ENCODE measurements at places on chromosomes 5 and 9.

- DNase-seq: no peak
These were observed 268.2 kb downstream of the HSPA4 start for GRCh38 chr5:133319905-133320520.

DNA sequence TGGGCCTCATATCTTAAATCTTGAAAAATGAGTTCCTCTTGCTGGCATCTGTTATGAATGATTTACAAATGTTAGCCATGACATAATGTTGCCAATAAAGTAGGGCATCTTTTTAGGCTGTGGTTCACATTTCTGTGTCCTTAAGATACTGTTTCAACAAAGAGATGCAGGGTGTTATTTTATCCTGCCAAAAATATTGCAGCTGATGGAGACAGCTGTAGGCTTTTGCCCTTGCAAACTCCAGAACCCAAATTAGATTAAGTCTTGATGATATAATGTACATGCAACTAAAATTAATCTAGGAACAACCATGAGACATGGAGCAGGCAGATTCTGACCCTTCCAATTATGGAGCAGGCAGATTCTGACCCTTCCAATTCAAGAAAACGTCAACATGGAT is 228.2 kb upstream of the GRIN3A start:
- DNase-seq: no peak

- DNase-seq: no peak
These were observed 2.8 kb upstream of the PTPDC1 start for GRCh38 chr9:94081435-94081834.

- no peak for DNase-seq
These were observed 292.0 kb downstream of the FANCC start for GRCh38 chr9:95025213-95026147.

GRCh38 chr9:37692622-37693221 is 42.0 kb downstream of the FRMPD1 start:
- DNase-seq: no peak

- no peak for DNase-seq
These were observed 440.6 kb downstream of the CETN3 start for GRCh38 chr5:89968958-89969381.

GRCh38 chr5:15079566-15079965 is 208.0 kb upstream of the ANKH start:
- DNase-seq: no peak

GRCh38 chr5:88109818-88110217 is 158.8 kb downstream of the TMEM161B start:
- DNase-seq: no peak

DNA sequence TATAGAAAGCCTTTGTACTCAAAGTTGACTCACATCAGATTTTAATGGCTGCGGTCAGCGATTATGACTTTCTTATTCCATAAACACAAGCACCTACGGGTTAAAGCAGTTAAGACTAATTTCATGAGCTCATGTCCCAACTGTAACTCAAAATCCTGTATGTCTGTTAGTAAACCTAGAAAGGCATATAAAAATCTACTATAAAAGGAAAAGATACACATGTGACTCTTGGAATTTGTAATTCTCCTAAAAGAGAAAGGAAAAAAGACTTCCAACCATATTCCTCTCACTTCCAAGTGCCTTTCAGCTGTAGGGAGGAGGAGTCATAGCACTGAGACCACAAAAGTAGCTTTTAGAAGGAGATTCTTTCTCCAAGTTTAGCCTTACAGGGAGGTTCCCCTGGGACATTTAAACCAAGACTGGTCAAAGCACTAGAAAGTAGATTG is 129.1 kb downstream of the EBF1 start:
- no peak for DNase-seq

DNA sequence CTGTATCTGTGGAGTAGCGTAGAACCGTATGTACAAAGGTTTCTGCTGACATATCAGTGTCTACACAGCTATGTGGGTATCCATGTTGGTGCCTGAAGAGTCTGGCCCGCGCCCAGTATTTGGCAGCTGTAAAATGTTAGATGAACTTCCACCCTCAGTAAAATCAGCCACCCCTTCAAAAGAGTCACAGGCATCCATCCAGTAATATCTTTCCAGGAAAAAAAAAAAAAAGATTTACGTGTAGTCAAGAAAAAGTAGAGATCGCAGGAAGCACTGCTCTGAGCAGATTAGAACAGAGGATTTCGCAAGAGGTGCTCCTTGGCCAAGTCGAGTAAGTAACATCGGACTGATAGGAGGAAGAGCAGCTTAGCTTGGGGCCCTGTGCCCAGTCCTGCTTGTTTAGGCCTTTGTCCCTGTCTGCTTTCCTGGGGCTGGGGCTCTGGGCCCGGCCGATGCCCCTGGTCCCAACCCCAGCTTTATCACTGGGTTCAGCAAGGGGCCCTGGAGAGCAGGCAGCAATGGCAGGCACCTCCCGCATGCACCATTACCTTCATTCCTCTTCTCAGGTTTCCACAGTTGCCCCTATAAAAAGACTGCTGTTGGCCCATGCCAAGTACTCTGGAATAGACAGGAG is 21.2 kb downstream of the DAPK1 start:
- DNase-seq: no peak

- DNase-seq: no peak
These were observed 297.0 kb upstream of the KLF4 start for GRCh38 chr9:107786561-107786960.

DNA sequence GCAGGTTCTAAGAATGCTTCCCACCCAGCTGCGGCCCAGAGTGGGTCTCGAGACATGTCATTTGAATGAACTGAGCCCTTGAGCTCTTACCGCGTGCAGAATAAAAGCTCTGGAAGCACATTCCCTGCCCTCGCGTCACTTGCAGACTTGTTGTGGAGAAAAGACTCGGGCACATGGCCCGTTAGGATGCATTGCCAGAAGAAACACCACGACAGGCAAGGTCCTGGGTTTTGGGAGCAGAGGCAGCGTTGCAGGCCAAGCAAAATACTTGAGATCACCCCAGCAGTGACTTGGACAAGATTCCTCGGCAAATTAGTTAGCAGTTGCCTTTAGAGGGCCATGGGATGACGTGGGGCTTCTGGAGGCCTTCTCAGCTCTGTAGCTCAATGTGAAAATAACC is 170.8 kb upstream of the MSX2 start:
- DNase-seq: no peak

DNA sequence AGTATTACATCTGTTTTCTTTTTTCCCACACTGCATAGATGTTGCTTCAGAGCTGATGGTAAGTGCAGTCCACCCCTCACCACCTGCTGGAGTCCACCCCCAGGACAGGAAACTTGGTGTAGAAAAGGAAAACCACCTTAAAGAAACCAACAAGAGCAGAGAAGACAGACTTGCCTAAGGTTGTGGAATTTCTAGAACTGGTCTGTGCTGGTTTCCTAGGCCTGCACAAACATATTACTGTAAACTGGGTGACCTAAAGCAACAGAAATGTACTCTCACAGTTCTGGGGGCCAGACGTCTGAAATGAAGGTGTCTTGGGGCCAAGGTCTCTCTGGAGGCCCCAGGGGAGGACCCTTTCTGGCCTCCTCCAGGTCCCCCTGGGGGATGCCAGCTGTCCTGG is 293.4 kb upstream of the IRX1 start:
- DNase-seq: no peak

- DNase-seq: no peak
These were observed 125.1 kb downstream of the ESM1 start for GRCh38 chr5:54860321-54860720.

DNA sequence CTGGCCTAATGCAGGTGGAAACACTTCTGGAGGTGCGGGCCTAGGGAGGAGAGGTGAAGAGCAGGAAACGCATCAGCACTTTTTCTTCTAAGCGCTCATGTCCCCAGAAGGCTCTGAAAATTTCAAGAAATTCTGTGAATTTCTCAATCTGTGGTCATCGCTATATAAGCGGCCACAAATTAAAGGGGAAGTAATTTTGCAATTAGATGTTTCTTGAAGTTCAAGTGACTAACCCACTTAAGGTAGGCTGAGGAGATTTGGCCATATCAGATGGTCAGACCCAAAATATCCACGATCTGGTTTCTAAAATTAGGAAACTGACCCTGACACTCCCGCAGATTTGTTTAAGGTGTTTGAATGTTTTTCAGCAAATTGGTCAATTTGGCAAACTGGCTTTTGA is 16.6 kb upstream of the HMGCR start:
- no peak for DNase-seq

GRCh38 chr5:76082772-76083554 is at the start of gene SV2C:
SV2C (plus strand) TSS chr5:76083383; CDS start chr5:76131751, 48,368 bp downstream.
- DNase-seq: peak; percentile 25

DNA sequence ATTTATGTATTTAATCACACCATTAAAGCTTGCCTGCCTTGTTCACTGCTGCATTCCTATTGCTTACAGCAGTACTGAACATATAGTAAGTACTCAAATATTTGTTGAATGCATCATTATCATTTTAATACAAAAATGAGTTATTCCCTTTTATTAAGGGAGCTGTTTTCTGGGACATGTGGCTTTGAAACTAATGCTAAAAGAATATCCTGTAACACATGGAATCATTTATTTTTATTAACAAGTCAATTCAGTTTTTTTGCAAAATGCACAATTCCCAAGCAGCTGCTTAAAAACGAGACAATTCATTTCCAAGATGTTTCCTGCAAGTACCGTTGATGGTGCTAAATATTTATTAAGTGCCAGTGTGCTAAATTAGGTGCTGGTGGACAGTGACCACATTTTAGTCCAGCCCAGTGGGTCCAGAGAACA is 148.3 kb upstream of the NR3C1 start:
- no peak for DNase-seq

GRCh38 chr5:96590796-96591195 is 71.4 kb upstream of the CAST start:
- DNase-seq: no peak
